Stimulated activated CD8-positive, alpha-beta memory T cell treated with anti-CD3 and anti-CD28 coated beads, Interleukin-7, amount 100 ng/mL, for 48 hours (primary cell): ENCODE measurements at places on chromosomes 2 and 18.

- no peak for DNase-seq
These were observed 499.3 kb downstream of the IRS1 start for GRCh38 chr2:226300196-226300886.

- DNase-seq: no peak
These were observed 141.0 kb downstream of the NR4A2 start for GRCh38 chr2:156191527-156191926.

DNA sequence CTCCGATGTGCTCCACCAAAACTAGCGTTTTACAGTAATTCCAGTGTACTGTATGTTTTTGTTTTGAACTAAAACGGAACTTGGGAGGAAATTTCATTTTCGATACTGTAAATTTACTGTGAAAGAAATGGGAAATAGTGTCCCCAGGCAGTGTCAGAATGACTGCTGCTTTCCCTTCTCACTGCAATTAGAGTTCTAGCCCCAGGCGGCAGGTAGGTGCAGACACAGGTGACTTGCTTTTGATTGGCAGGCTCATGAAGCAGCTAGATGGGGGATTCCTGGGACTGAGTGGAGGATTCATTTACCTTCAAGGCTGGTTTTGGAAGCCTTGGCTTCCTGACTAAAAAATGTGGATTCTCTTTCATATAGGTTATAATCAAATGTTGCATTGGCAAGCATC, 27.0 kb downstream of the RPRM start:
- no peak for DNase-seq

- no peak for DNase-seq
These were observed 19.1 kb downstream of the MXD1 start for GRCh38 chr2:69933839-69934613.

- DNase-seq: no peak
These were observed 327.6 kb downstream of the ZNF516 start for GRCh38 chr18:76167410-76167809.

DNA sequence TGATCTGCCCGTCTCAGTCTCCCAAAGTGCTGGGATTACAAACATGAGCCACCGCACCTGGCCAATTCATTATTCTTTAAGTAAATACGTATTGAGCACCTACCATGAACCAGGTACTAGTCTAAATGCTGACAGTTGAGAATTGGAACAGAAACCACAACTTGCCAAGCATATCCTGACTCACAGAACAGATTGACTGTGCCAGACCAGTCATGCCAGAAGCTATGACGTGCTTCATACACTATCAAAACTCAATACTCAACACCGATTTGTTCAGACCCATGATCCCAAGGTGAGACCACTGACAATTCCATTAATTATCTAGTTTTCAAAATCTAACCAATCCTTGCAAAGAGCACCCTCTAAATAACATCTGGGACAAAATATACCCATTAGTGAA, 148.6 kb downstream of the B3GNT2 start:
- no peak for DNase-seq

- DNase-seq: no peak
These were observed 20.6 kb upstream of the HAAO start for GRCh38 chr2:42812899-42813479.

- no peak for DNase-seq
These were observed 105.4 kb downstream of the DSEL start for GRCh38 chr18:67411116-67411515.

DNA sequence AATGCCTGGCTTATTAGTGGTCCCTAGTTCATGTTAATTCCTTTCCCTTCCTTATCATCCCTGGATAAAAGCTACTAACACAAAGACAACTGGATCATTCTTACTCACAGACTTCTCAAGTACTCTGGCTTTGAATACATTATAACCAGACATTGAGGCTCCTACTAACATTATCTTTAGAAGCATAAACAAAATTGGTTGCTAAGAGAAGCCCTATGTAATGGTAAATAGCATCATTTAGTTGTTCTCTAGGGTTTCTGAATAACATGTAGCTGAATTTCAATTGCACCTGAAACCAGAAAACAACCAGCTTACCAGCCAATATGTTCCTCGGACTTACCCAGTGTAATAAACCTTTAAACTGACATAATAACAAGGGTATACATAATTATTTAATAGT, 114.1 kb upstream of the NCKAP5 start:
- no peak for DNase-seq

- DNase-seq: no peak
These were observed 15.1 kb downstream of the CLIP4 start for GRCh38 chr2:29130295-29130694.

DNA sequence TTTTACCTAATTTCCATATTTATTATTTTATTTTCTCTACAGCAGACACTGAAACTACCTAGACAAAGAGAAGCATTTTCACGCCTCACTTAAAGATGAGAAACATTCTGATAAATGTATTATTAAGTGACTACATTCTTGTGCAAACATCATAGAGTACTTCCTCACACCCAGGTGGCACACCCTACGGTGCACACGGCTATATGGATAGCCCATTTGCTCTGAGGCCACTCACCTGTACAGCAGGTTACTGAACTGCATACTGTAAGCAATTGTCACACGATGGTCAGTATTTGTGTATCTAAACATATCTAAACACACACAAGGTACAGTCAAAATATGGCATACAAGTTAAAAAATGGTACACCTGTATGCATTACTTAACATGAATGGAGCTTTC, 481.4 kb downstream of the CMPK2 start:
- no peak for DNase-seq

DNA sequence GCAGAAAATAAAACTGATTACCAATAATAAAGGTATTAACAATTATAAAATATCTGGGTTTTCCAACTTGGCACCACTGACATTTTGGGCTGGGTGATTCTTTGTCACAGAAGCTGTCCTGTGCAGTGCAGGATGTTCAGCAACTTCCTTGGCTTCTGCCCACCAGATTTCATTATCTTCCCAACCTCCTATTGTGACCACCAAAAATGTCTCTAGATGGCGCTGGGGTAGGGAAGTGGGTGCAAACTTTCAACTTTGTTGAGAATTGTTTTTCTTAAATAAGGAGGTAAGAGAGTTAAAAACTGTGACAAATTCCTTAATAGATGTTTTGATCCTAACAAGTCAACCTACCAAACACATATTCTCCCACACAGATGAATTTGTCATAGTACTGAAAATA, 90.1 kb downstream of the GAREM1 start:
- no peak for DNase-seq

GRCh38 chr2:100239486-100240210, 82.7 kb downstream of the LONRF2 start:
- no peak for DNase-seq

GRCh38 chr18:3114451-3114850, 101.5 kb upstream of the LPIN2 start:
- DNase-seq: no peak

GRCh38 chr18:23377669-23378301, 75.3 kb upstream of the RIOK3 start:
- DNase-seq: no peak

DNA sequence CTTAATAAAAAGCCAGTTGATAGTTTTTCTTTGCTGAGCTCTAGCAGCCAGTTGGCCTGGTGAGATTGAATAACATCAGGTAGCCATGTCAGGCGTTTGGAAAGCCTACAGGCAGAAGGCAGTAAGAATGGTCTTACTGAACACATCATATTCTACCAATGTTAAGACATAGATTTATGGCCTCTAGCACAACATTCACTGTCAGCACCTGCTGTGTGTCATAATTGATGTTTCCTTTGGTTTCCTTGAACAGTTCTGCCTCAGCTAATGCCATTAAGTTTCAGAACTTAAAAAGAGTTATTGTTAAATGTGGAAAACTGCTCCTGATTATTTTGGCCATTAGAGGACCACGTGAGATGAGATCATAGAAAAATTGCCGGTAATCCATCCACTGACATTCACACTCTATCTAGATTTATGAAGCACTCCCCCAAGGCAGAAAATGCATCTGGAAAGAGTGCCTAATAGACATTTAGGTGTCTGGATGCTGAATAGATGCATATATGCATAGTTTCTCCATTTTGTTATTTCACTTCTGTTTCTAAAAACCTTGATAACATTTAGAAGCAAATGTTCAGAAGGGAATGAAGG, 434.7 kb downstream of the PTPRM start:
- no peak for DNase-seq

- DNase-seq: no peak
These were observed 281.0 kb upstream of the KYNU start for GRCh38 chr2:142596334-142597088.

GRCh38 chr18:59921384-59921891, 21.6 kb downstream of the PMAIP1 start:
- peak; percentile 46 for DNase-seq

- DNase-seq: no peak
These were observed 24.8 kb downstream of the TTC27 start for GRCh38 chr2:32652555-32653209.

- DNase-seq: no peak
These were observed 188.1 kb downstream of the ZEB2 start for GRCh38 chr2:144331674-144332355.

- DNase-seq: no peak
These were observed 20.0 kb downstream of the SETBP1 start for GRCh38 chr18:44700652-44701051.

- DNase-seq: no peak
These were observed 48.2 kb downstream of the CRIM1 start for GRCh38 chr2:36403675-36404230.

DNA sequence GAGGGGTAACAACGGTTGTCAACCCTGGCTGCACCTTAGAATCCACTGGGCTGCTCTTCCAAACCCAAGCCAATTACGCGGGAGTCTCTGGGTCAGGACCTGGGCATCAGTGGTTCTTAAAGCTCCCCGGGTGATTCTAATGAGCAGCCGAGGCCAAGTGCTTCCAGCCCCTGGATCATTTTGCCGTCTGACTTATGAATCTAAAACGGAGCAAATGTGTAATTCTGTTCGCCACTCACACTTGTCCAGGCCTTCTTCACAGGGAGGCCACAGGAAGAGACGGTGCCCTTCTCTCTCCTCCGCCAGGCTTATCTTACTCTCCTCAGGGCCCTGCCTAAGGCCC, 78.5 kb downstream of the MCFD2 start:
- no peak for DNase-seq

DNA sequence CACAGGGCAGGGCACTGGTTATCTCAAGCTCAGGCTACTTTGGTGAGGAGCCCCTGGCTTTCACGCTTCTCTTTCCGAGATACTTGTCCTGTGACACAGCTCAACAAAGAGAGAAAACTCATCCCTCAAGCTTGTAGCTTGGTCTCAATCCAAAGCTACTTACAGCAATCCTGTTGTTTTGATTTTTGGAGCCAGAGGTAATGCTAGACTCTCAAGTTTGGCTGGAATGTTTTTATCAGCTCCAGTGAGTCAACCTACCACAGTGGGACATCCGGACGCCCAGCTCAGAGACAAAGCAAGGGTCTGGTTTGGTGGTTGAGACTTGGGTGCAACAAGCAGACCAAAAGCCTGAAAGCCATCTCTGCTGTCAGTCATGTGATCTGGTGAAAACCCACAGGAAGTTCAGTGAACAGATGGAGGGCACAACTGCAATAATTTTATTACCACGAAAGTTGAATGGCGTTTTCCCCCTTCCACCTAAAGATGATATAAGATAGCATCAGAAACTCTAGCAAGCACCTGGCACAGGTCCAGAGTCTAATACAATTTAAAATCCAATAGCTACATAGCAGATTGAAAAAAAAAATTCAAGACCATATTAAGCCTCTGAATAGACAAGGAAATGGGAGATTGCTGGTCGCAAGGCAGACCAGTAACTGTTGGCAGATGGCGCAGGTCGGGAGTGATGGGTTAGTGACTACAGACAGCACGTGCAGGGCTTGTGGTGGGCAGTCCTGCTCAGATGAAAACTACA, 102.3 kb upstream of the SMAD7 start:
- DNase-seq: no peak

GRCh38 chr2:238846378-238846627, 1.6 kb upstream of the TWIST2 start:
- DNase-seq: no peak

DNA sequence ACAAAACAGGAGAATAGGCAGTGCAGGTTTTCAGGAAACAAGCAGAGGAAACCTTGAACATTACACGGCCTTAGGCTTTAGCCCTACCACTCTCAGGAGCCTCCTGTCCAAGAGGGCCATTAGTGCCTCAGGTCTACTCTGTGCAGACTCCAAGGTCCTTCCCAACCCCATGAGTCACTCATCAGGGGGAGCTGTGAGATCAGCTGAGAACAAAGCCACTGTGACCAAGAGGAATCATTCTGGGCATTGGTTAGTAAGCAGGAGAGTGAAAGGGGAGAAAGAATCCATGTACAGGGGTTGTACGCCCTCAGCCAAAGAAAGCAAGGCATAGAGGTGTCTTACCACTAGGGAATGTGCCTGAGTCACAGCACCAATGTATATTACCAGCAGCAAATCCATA, 680.3 kb downstream of the DPP10 start:
- DNase-seq: no peak

GRCh38 chr2:69285379-69285894, 101.6 kb downstream of the GFPT1 start:
- DNase-seq: no peak

DNA sequence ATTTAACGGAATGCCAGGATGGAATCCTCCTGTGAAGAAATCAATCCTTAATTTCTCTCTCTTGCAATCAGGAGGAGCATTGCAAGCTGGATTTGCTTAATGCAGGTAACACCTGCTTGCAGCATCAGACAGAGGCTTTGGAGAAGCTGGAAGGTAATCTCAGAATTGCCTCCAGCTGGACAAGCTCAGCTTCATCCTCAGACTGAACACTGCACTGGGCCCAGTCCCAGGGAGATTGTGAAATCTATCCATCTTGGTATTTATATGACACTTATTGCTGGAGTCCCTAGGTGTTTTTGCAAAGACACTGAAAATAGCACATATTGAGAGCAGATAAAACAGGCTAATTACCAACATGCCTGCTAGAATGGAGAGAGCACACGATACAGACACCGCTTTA, 179.4 kb upstream of the SESTD1 start:
- DNase-seq: no peak

- no peak for DNase-seq
These were observed 67.5 kb upstream of the DTNB start for GRCh38 chr2:25740810-25741381.

- no peak for DNase-seq
These were observed 32.1 kb downstream of the GDF7 start for GRCh38 chr2:20698916-20699613.

DNA sequence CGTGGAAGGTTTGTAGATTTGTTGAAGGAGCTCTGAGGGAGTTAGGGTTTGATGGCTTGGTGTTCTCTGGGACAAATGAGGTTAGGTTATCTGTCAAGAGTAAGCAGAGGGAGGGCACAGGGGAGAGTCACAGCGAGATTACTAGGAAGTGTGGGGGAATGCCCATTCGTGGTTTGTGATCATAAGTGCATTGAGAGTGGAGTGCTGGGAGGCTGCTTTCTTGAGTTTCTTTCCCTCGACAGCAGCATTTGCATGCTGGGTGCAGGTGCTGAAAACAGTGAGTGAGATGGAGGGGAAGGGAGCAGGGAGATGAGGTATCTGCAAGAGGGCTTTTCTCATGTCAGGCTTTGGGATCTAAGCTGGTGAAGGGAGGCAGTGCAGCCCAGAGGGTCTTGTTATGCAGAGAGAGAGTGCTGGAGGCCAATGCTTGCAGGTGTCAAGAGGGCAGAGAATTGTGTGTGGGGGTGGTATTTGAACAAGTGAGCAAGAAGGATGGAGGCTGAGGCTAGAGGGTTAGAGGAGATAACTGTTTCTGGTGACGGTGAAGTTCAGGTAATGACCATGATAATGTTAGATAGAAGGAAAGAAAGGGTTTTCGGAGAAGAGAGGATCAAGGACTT, 8.8 kb downstream of the RALB start:
- peak; percentile 73 for DNase-seq
